G401 (cell line): ENCODE measurements at places on chromosomes 1 and 21.

DNA sequence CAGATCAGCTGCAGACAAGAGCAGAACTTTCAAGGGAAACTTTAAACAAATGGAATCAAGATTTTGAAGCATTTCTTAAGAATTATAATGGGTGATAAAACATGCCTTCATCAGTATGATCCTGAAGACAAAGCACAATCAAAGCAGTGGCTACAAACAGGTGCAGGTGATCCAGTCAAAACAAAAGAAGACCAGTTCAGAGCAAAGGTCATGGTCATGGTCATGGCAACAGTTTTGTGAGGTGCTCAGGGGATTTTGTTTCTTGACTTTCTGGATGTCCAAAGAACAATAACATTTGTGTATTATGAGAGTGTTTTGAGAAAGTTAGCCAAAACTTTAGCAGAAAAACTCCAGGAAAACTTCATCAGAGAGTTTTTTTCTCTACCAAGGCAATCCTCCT, 681.7 kb upstream of the PTBP2 start:
- DNase-seq: no peak

GRCh38 chr1:40409467-40409866, 35.9 kb downstream of the SMAP2 start:
- DNase-seq: no peak

- DNase-seq: no peak
These were observed 8.6 kb downstream of the GPR137B start for GRCh38 chr1:236150986-236151385.

DNA sequence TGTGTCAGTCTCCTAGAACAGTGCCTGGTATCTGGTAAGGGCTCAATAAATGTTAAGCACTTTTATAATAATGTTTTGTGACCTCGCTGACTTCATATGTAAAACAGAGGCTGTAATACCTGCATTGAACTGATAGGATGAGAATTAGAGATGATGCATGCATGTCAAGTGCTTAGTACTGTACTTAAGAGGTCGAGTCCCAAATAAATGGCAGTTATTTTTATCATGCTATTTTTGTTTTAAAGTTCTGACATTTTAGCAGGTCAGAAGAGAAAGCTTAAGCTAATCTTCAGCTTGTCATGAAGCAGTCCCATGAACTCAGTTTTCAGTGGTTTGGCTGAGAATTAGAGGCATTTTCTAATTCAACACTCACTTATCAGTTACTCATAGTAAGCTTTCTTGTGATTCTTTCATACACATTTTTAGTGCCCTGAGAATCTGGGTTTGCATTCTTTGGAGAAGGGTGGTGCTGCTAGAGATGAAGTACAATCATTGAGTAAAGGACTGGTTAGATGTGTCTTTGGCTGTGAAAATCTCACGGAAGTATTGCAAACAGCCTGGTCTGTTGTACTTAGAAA, 75.7 kb upstream of the RAVER2 start:
- DNase-seq: no peak

DNA sequence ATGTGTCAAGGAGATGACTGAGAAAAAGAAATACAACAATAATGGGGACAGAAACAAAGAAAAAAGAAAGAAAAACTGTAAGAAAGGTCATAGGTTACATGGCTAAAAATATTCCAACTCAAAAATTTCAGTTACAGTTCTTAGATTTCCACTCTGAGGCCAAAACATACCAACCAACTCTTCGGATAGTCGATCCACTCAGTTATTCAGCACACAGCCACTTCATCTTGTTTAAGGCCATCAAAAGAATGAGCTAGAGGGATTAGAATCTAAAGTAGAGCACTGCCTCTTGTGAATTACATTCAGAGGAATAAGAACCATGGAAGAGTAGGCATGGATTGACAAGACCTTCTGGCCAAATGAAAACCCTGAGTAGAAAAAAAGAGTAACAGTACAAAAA, 277.0 kb downstream of the MRPL39 start:
- no peak for DNase-seq

DNA sequence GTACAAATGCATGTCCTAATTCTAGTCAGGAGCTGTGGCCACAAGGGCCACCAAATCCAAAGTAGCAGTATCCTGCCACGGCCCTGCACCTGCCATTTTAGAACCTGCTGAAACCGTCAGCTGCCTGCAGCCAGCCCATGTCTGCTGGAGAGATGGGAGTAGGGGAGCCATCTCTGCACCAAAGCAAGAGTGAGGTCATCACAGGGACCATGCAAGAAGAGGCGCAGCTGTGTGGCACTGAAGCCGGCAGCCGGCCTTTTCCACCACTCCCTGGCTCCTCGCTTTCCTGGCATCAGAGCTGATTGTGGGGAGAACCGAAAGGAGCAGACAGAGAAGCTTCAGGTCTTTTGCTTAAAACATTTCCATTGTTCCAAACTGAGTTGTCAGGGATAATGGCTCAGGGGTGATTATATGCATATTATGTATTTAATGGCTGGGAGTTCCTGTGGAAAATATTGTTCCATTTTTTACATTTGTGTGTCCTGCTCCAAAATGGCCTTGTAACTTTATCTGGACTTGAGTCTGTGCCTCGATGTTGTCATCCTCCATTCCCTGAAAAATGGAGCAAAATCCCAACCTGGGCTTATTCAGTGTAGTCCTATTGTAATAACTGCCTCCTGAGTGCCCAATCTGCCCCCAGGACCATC, 18.7 kb upstream of the NBL1 start:
- no peak for DNase-seq

DNA sequence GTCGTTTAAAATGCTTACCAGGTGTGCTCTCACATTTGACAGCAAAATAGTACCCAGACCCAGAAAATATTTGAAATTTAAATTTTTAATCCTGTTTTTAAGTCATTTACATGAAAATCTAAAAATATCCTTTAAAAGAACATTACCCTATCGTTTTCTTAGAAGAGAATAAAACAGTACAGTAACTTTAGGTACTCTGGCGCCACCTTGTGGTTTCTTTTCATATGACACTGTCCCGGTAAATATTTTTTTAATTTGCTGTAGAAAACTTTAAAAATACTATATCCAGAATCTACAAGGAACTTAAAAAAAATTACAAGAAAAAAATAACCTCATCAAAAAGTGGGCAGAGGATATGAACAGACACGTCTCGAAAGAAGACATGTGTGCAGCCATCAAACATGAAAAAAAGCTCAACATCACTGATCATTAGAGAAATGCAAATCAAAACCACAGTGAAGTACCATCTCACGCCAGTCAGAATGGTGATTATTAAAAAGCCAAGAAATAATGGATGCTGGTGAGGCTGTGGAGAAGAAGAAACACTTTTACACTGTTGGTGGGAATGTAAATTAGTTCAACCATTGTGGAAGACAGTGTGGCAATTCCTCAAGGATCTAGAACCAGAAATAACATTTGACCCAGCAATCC, 129.2 kb downstream of the RGS21 start:
- peak; percentile 41 for DNase-seq

DNA sequence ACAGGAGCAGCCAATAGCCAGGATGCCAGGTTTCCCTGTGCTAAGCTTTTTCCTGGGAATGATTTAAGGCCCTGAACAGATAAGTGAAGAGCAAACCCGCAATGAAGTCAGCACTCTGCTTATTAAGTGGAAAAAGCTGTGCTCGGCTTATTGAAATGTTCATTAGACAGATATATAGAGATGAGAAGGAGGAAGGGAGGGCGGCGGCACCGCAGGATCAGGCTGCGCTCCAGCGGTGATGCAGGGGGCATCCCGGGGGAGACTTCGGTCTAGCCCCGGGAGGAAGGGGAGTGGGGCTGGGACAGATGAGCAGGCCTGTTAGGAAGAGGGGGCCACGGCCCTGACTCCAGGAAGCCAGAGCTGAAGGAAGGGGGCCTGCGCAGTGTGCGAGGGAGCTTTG, 115.0 kb downstream of the TMEM53 start:
- no peak for DNase-seq

GRCh38 chr1:9753121-9753531, 70.6 kb downstream of the CLSTN1 start:
- DNase-seq: peak; percentile 76

GRCh38 chr21:35026153-35026500, 23.0 kb downstream of the RUNX1 start:
- no peak for DNase-seq

DNA sequence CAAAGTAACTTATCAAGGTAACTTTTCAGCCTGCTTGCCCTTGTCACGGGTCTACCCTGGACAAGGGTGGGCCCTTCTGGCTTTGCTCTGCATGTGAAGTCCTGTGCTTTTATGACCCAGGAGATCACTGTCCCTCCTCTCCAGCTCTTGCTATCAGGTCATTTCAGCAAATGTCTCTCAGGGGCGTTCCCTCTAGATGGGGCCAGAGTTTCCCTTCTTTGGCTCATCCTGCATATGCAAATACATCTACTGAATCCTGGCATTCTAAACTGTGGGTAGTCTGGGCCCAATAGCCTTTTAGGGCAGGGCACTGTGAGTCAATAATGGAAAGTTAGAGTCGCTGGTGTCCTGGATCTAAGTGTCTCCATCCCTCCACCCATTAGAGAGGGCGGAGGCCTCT, 366.9 kb upstream of the USP24 start:
- no peak for DNase-seq

DNA sequence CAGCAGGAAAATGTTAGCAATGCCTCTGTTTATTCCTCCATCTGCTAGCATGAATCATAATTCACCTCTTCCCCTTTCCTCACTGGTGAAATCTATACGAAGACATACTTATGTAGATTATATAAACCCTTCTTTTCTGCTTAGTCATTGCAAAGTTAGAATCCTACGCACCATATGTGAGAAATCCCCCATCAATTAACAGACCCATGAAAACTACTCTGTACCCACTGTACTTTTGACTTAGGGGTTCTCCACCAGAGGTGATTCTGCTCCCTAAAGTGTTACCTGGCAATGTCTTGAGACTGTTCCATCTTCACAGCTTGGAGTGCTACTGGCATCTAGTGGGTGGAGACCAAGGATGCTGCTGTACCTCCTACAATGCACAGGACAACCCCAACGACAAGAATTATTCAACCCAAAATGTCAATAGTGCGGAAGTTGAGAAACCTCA, 49.6 kb upstream of the KCTD3 start:
- no peak for DNase-seq

- DNase-seq: no peak
These were observed 15.3 kb upstream of the SRSF4 start for GRCh38 chr1:29196863-29197589.

- no peak for DNase-seq
These were observed 73.3 kb upstream of the SLC44A3 start for GRCh38 chr1:94746635-94747525.

DNA sequence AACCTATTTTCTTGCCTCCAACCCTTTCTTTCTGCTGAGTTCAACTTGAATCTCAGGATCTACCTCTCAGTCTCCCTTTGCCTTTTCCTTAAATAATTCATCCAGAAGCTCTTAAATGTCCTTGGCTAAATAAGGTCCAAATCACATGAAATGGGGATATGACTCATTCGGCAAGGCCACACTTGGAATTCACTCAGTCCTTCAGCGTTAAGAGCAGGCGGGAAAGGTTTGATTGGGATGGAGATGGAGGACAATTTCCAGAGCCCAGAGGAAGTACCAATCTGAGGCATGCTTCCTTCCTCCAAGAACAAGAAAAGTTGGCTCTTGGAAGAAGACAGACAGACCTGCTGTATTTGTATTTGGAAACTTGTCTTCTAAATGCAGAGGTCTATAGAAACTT, 128.5 kb downstream of the PROX1 start:
- no peak for DNase-seq

DNA sequence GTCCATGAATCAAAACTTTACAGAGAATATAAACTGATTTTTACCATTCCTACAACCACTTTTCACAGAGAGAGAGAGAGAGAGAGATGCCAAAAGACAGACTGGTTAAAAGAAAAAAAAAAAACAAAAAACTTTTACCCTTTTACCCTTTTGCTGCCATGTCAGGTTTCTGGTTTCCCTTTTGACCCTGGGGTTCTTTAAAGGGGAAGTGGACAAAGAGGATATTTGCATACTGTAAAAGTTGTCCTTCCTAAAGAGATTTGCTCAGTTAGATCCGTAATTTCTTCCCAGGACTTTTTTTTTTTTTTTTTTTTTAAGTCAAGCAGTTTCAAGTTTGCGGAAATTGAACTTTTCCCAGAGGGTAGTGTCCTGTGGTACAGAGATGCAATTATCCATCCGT, 287.8 kb upstream of the RGS18 start:
- no peak for DNase-seq

GRCh38 chr1:240474133-240474614, 137.8 kb downstream of the GREM2 start:
- DNase-seq: no peak

- no peak for DNase-seq
These were observed 177.2 kb downstream of the SMYD3 start for GRCh38 chr1:246329900-246330299.

DNA sequence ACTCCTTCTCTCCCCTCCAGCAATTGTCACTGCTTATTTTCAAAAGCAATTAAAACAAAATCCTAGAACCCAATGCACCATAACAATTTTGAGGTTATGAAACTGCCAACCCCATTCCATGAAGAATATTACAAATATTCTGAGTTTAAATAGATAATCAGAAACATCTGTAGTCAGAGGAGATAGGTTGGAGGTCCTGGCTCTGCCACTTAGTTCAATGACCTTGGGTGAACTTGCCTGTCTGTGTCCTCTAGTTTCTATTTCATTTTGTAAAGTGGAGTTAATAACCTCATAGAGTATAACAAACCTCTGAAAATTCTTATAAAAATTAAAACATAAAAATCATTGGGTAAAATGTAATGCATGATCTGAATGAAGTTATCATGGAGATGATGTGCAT, 164.6 kb downstream of the KCTD3 start:
- no peak for DNase-seq

GRCh38 chr1:21294266-21294989, 4.2 kb upstream of the ECE1 start:
- DNase-seq: no peak

- no peak for DNase-seq
These were observed 11.0 kb downstream of the COL6A2 start for GRCh38 chr21:46108827-46109312.

GRCh38 chr21:45405271-45405818, 380 bp downstream of the COL18A1 start:
- DNase-seq: no peak
